ENCODE measurements at places on chromosomes 2 and 18.

DNA sequence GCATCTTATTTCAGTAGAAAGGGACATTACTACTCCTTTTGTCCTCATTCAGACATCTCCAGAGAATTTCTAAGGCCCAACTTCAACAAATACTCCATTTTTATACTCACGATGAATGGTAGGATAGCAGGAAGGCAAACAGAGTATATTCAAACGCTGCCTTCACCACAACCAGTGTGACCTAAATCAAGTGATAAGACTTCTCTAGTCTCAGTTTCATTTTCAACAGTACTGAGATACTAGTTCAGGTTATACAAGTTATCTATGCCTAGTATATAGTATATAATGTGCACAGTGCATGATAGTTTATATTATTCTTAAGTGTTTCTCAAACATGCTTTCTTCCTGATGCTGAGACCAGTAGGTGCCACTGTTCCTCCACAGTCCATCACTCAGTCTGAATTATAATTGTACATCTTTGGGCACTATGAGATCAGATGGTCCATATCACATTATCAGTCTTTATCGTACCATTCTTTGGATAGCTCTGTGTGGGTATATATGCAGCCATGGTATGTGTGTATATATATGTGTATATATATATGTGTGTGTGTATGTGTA, 66.3 kb upstream of the RPE start:
- no peak for DNase-seq

DNA sequence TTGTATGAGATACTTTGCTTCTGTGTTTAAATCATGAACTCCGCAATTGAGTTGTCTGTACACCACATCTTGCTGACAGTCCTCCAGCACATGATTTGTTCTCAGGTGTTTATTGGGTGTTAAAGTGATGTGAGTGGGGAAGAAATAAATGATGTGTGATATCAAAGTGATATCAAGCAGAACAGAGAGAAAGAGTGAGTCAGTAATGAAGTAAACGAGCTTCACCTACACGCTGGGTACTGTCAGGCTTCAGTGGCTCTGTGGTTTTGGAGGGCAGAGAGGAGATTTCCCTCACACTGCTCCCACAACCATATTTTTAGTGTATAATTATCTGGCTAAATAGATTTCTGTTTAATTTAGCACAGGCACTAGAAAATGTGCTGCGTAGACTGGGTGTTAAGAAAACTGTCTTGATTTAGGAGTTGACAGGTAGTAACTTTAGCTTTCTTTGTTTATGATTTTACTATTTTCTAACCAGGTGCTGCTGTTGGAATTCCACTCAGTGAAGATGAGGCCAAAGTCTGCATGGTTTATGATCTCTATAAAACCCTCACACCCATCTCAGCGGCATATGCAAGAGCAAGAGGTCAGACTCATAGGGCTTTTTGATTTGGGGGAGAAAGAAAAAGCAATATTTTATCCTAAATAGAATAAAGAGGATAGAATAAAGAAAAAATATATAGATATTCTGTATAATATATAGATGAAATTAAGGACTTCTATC, 21.2 kb downstream of the ATIC start:
- DNase-seq = no peak

GRCh38 chr2:160621748-160622147, 128.1 kb upstream of the RBMS1 start:
- no peak for DNase-seq

DNA sequence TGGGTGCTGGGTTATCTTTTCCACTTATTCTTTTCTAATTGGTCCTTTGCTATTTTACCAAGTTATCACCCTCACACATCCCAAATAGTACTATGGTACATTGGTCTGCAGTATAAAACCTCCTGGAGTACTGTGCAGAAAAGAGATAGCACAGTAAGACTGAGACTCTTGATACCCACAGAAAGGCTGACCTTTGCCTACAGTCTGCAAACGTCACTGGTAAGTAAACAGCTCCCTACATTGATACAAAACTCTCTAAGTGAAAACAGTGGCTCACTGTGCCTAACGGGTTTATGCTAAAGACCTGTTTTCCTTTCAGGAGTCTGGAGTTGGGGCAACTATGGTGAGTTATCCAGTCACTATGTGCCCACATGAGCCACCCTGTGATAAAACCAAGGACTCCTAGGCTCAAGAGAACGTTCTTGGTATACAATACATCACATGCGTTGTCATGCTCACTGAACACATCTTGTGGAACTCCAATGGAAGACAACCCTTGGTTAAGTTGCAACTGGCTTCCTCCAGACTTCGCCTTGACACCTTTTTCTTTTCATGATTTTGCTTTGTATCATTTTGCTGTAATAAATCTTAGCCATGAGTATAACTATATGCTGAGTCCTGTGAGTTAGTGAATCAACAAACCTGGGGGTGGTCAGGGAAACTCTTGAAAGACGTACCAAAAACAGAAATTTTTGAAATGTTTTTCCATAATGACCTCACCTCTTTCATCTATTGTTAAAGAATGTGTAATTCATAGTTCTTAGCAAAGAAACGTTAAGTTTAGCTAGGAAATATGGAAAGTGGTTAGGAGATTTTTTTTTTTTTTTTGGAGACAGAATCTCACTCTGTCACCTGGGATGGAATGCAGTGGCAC, 104.9 kb downstream of the C2orf74 start:
- no peak for DNase-seq

- no peak for DNase-seq
Measured at GRCh38 chr2:109458512-109458911, 155.3 kb downstream of the SEPTIN10 start.

GRCh38 chr18:59454909-59455727, 96.1 kb upstream of the LMAN1 start:
- no peak for DNase-seq
